Tibial nerve (tissue), 4 donors: ENCODE measurements at places on chromosomes 2 and 18. TPM values are rescaled to one million over a fixed set of nuclear protein-coding genes. Genes with fewer than 3 reads are reported as not detected.
A peak's percentile ranks its signal among the peaks of the same experiment; 100 is the strongest.

DNA sequence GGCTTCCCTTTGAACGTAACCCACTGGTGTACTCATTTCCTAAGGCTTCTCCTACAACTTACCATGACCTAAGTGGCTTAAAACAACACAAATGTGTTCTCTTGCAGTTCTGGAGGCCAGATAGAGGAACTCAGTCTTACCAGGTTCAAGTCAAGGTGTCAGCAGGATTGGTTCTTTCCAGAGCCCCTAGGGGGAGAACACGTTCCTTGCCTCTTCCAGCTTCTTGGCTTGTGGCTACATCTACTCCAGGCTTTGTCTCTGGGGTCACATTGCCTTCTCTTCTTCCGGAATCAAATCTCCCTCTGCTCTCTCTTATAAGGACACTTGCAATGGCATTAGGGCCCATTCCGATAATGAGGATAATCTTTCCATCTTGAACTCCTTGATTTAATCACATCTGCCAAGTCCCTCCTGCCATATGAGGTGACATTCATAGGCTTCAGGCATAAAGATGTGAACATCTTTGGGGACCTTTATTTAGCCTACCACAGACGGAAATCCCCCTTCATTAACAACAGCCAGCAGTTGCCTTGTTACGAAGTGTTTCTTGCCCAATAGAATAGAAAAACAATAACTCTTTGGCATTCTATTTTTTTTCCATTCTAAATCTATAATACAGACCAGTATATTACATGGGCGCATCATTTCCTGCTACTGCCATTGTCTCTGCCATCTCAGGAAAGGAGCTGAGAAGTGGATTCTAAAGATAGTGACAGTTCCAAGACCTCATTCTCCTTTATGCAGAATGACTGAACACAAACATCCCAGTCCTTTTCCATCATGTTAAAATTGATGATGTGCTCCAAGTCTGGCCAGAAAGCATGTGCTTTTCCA lies 362.0 kb downstream of the ZNF521 start:
- no peak for DNase-seq
- no peak overlapping the region for H3K27ac ChIP-seq
- H3K27me3 ChIP-seq: no peaks in the 10 kb centered on the region
- H3K4me1 ChIP-seq: peaks cover 30% of the 10 kb centered on the region

DNA sequence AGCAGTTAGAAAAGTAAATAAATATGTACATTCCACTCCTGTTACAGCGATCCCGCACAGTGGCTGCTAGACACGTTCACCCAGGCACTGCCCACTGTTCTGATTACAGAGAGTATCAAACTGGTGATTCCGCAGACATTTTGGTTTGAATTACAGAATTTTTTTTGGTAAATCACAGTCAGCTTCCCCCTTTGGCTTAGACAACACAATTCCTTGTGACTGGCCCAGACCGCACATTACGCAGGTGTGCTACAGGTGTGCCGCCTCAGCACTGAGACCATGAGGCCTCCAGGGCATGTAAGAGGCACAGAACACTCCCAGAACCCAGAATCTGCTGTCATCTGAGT lies 112.3 kb downstream of the PXDN start:
- H3K4me1 ChIP-seq: peaks cover 11% of the 10 kb centered on the region
- H3K27ac ChIP-seq: no peak overlapping the region
- H3K4me3 ChIP-seq: no peak overlapping the region
- no peaks in the 10 kb centered on the region for H3K27me3 ChIP-seq
- DNase-seq: no peak

GRCh38 chr2:100957996-100958653 lies 44.0 kb upstream of the RPL31 start:
- H3K27me3 ChIP-seq: no peaks in the 10 kb centered on the region
- peak; percentile 71 for DNase-seq
- H3K27ac ChIP-seq: no peak overlapping the region
- no peaks in the 10 kb centered on the region for H3K36me3 ChIP-seq
- no peak overlapping the region for H3K4me3 ChIP-seq

- no peaks in the 10 kb centered on the region for H3K36me3 ChIP-seq
- H3K4me3 ChIP-seq: no peak overlapping the region
- DNase-seq: no peak
- no peak overlapping the region for H3K27ac ChIP-seq
Measured at GRCh38 chr2:56231361-56231760, 47.6 kb downstream of the CCDC85A start.

GRCh38 chr2:5454051-5454390 lies 238.2 kb upstream of the SOX11 start:
- DNase-seq: no peak
- no peaks in the 10 kb centered on the region for H3K36me3 ChIP-seq
- H3K27ac ChIP-seq: no peak overlapping the region
- H3K27me3 ChIP-seq: no peaks in the 10 kb centered on the region

DNA sequence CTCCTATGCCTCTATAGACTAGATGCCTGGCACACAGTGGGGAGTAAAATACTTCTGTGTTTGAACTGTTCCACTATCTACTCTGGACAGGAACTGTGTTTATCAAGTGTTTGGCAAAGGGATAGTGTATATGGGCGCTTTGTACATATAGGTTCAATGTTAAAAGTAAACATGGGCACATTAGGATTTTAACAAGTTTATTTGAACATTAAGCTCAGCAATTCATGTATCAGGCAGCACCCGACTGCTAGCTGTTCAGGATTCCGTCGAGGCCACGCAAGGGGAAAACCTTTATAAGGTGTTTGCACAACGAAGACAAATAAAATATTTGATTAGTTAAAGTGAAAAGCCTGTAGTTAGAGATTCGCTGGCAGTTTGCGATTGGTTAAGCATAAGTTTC lies 43.4 kb upstream of the ROCK2 start:
- no peaks in the 10 kb centered on the region for H3K36me3 ChIP-seq
- H3K4me1 ChIP-seq: no peaks in the 10 kb centered on the region
- DNase-seq: no peak
- H3K27ac ChIP-seq: no peak overlapping the region

GRCh38 chr2:30362468-30363081 lies 84.5 kb upstream of the LCLAT1 start:
- DNase-seq: no peak
- no peaks in the 10 kb centered on the region for H3K27me3 ChIP-seq
- peaks cover 12% of the 10 kb centered on the region for H3K4me1 ChIP-seq
- H3K36me3 ChIP-seq: no peaks in the 10 kb centered on the region

- H3K27ac ChIP-seq: no peak overlapping the region
- DNase-seq: no peak
- no peaks in the 10 kb centered on the region for H3K4me1 ChIP-seq
- H3K27me3 ChIP-seq: no peaks in the 10 kb centered on the region
- no peaks in the 10 kb centered on the region for H3K36me3 ChIP-seq
- H3K4me3 ChIP-seq: no peak overlapping the region
Measured at GRCh38 chr2:1775511-1776035, 31.3 kb upstream of the PXDN start.

- no peaks in the 10 kb centered on the region for H3K4me1 ChIP-seq
- no peak overlapping the region for H3K4me3 ChIP-seq
- no peak overlapping the region for H3K27ac ChIP-seq
- H3K36me3 ChIP-seq: no peaks in the 10 kb centered on the region
- DNase-seq: no peak
- no peaks in the 10 kb centered on the region for H3K27me3 ChIP-seq
Measured at GRCh38 chr2:239908308-239908707, 116.8 kb downstream of the NDUFA10 start.

DNA sequence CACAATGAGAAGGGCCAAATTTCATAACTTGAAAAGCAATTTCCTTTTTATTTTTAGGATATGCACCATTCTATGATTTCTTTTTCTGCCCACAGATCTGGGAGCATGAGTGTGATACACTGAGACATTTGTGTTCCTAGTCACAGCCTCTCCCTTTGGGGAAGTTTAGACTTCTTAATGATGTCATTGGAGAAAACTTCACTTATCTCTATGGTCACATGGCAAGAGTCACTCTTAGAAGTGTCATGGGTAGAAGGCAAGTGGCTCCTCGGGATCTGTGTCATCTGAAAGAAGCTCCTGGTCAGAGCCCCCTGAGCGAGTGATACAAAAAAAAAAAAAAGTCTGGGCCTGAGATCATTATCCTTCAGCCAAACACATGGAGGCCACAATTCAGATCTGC lies 62.5 kb upstream of the LGALSL start:
- no peak overlapping the region for H3K4me3 ChIP-seq
- no peaks in the 10 kb centered on the region for H3K4me1 ChIP-seq
- H3K27me3 ChIP-seq: no peaks in the 10 kb centered on the region
- H3K36me3 ChIP-seq: no peaks in the 10 kb centered on the region
- peak overlapping the region; percentile 66 for H3K27ac ChIP-seq
- no peak for DNase-seq

DNA sequence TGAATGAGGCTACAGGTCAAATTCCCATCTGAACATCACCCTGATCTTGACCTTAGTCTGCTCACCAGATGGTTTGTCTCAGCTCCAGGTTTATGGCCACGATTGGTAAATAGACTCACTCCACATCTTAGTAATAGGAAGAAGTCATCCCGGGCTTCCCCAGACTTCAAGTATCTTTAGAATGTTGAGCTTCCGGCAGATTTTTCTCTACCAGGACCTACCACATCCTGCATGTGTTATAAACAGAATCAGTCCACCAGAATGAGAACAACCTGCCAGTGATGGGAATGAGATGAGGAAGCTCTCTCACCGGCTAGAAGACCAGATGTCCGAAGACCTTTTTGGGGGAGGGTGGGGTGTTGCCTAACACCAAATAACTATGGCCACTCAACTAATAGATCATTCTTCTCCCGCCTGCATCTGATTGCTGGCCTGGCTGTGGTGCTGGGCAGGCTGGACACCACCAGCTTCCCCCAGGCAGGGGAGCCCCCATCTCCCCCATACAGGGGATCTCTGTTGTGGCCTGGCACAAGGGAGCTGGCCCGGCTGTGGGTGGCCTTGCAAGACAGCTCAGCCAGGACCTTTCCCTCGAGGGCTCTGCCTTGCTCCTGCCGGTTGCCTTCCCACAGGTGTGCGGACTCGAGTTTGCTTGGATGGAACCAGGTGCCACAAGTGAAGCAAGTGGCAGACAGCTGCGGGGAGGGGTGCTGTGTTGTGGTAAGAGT lies 88.5 kb downstream of the SH3RF3 start:
- H3K4me1 ChIP-seq: no peaks in the 10 kb centered on the region
- no peaks in the 10 kb centered on the region for H3K36me3 ChIP-seq
- no peaks in the 10 kb centered on the region for H3K27me3 ChIP-seq
- H3K4me3 ChIP-seq: no peak overlapping the region

GRCh38 chr2:157480182-157480961 lies 36.5 kb upstream of the CYTIP start:
- H3K27ac ChIP-seq: no peak overlapping the region
- no peak overlapping the region for H3K4me3 ChIP-seq
- H3K27me3 ChIP-seq: no peaks in the 10 kb centered on the region
- no peaks in the 10 kb centered on the region for H3K4me1 ChIP-seq
- no peaks in the 10 kb centered on the region for H3K36me3 ChIP-seq

- H3K4me1 ChIP-seq: no peaks in the 10 kb centered on the region
- DNase-seq: peak; percentile 15
- H3K4me3 ChIP-seq: no peak overlapping the region
- H3K27ac ChIP-seq: no peak overlapping the region
- H3K36me3 ChIP-seq: no peaks in the 10 kb centered on the region
Measured at GRCh38 chr2:127516041-127516762, 10.1 kb downstream of the IWS1 start.

DNA sequence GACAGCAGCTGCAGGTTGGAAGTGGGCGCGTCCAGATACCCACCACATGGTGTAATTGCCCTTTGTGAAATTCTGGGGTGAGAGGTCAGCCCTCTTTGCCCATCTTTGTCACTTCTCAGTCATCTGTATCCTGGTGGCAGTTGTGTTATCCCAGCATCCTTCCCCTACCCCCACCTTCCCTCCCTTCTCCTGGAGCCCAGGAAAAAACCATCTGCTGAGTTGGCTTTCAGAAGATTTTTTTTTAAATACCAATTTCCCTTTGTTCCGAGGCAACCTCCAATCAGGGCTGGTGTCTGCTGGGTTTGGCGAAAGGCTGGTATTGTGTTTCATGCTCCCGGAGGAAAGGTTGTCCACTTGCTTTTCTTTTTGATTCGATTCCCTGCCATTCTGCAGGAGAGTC lies 35.2 kb downstream of the SETBP1 start:
- no peak overlapping the region for H3K27ac ChIP-seq
- no peak for DNase-seq
- H3K4me1 ChIP-seq: no peaks in the 10 kb centered on the region
- H3K27me3 ChIP-seq: no peaks in the 10 kb centered on the region

GRCh38 chr18:61093965-61094364 lies 239.3 kb upstream of the CDH20 start:
- no peak overlapping the region for H3K4me3 ChIP-seq
- H3K4me1 ChIP-seq: no peaks in the 10 kb centered on the region
- H3K27ac ChIP-seq: no peak overlapping the region
- H3K27me3 ChIP-seq: no peaks in the 10 kb centered on the region
- DNase-seq: no peak

DNA sequence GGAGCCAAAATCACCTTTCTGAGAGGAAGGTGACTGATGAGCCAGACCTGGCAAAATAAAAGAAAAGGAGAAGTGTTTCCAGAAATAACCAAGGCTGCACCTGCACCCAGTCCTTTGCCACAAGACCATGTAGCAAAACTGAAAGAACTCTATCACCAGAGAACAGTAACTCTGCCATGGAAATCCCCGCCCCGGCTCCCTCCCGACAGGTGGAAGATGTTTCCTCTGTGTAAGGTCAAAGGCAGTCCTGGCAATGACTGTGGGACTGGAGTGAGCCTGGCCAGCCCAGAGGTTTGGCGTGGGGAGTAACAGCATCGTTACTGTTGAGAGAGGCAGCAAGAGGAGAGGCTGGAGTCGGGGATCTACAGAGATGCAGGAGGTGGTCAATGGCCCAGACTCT lies 42.3 kb downstream of the SPRED2 start:
- H3K27ac ChIP-seq: no peak overlapping the region
- no peaks in the 10 kb centered on the region for H3K36me3 ChIP-seq
- DNase-seq: no peak
- no peak overlapping the region for H3K4me3 ChIP-seq

DNA sequence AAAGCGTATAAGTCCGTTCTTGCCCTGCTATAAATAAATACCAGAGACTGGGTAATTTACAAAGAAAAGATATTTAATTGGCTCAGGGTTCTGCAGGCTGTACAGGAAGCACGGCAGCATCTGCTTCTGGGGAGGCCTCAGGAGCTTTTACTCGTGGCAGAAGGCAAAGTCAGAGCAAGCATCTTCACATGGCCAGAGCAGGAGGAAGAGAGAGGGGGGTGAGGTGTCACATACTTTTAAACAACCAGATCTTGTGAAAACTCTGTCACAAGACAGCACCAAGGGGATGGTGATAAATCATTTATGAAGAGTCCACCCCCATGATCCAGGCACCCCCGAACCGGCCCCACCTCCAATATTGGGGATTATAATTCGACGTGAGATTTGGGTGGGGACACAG lies 130.6 kb downstream of the LTBP1 start:
- H3K4me3 ChIP-seq: no peak overlapping the region
- DNase-seq: no peak
- H3K4me1 ChIP-seq: no peaks in the 10 kb centered on the region
- no peaks in the 10 kb centered on the region for H3K27me3 ChIP-seq
- H3K36me3 ChIP-seq: no peaks in the 10 kb centered on the region

The MAP3K19 gene
- total RNA-seq: not detected

The MYOM1 gene
- total RNA-seq: 4.8 TPM

The AOX1 gene
- total RNA-seq: 166 TPM

The ABCG5 gene
- not detected for total RNA-seq

The POTEE gene
- total RNA-seq: not detected

The FBLN7 gene
- 3.9 TPM for total RNA-seq

The MREG gene
- total RNA-seq: 2.9 TPM

The B3GNT7 gene
- 2.7 TPM for total RNA-seq

The AQP12A gene
- total RNA-seq: not detected

The NR4A2 gene
- total RNA-seq: 19.5 TPM

The FBXO48 gene
- 1.3 TPM for total RNA-seq
